ENCODE measurements at places on chromosomes 6 and 20.

DNA sequence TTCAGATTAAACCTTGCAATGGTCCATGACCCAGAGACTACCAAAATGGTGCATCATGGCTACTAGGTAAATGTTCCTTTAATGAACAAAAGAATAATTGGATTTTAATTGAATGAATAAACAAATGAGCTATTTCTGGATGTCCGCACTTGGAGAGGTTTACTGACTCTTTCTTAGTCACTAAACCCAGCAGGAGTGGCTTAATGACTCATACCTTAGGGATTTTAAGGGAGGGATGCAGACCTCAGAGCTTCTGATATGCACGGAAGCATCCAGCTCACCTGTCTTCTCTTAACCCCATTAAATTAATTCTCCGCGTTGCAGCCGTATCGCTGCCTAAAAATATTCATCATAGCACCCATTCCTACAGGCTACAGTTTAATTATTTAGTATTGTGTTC is 970.0 kb upstream of the SLC35B3 start:
- DNase-seq: no peak

GRCh38 chr6:18213439-18213838 is 50.9 kb downstream of the DEK start:
- DNase-seq: no peak

- DNase-seq: no peak
Observed at GRCh38 chr6:95135182-95135581, 442.2 kb upstream of the MANEA start.

DNA sequence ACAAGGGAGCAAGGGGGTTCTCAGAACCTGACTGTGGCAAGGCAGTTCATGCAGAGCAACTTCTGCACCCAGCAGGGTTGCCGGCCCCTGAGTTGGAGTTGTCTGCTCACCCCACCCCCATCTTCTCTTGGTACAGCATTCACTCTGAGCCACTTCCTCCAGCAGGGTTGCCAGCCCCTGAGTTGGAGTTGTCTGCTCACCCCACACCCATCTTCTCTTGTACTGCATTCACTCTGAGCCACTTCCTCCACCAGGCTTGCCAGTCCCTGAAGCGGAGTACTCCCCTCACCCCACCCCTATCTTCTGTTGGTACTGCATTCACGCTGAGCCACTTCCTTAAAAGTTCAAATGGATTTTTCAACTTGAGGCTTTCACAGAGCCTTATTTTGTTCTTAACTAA is 79.7 kb upstream of the SYNDIG1 start:
- no peak for DNase-seq

GRCh38 chr6:89371849-89372505 is 19.5 kb upstream of the UBE2J1 start:
- DNase-seq: peak; percentile 64

- DNase-seq: no peak
Observed at GRCh38 chr6:148967541-148967956, 220.7 kb downstream of the UST start.

GRCh38 chr6:160919723-160920440 is 71.7 kb upstream of the MAP3K4 start:
- DNase-seq: no peak

DNA sequence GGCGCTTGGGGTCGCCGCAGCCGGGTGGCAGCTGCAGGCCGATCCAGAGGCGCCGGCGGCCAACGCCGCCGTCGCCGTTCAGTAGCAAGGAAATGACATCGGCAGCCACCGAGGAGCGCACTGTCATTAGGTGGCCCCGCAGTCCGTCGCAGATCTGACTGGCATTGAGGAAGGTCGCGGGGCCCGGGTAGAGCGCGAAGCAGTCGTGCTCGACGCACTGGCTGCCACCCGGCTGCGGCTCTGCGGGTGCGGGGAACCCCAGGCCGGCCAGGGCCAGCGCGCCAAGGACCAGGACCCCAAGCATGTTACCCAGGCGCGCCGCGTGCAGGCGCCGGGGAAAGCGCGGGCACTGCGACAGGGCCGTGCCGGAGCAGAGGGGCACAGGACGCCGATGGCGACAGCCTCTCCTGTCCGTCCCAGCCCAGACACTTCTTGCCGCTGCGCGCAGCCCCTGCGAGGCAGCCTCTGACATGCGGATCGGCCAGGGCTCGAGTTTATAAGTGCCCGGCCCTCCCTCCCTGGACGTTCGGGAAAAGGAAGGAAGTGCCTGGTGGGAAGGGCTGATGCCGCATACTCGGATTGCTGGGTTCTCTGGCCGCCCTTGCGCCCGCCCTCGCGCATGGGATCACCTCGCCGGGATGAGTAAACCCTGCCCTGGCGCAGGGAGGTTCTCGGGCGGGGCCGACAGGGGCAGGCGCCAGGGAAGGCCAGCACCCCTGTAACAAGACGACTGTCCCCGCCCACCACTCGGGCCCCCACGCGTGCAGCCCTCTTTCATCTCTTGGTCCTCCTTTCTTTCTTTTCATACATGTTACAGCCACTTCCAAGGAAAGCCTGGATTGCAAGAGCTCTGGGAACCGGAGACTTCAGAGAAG is at the start of gene THBD:
Gene THBD, minus strand, starts transcription at position 472 of the 875 bp plus-strand sequence. Its CDS starts 168 bp downstream, at position 304.
- DNase-seq: no peak

GRCh38 chr6:15420959-15421438 is 175.1 kb downstream of the JARID2 start:
- DNase-seq: no peak

- no peak for DNase-seq
Observed at GRCh38 chr6:34556031-34556471, at the start of gene SPDEF. Gene SPDEF (minus strand): TSS chr6:34556329. CDS start chr6:34544455, 11,874 bp downstream.

GRCh38 chr6:163780994-163781393 is 366.5 kb downstream of the QKI start:
- DNase-seq: no peak

- DNase-seq: no peak
Observed at GRCh38 chr20:4776079-4776630, 54.4 kb downstream of the PRND start.

- no peak for DNase-seq
Observed at GRCh38 chr6:35620706-35621105, 68.0 kb downstream of the FKBP5 start.

DNA sequence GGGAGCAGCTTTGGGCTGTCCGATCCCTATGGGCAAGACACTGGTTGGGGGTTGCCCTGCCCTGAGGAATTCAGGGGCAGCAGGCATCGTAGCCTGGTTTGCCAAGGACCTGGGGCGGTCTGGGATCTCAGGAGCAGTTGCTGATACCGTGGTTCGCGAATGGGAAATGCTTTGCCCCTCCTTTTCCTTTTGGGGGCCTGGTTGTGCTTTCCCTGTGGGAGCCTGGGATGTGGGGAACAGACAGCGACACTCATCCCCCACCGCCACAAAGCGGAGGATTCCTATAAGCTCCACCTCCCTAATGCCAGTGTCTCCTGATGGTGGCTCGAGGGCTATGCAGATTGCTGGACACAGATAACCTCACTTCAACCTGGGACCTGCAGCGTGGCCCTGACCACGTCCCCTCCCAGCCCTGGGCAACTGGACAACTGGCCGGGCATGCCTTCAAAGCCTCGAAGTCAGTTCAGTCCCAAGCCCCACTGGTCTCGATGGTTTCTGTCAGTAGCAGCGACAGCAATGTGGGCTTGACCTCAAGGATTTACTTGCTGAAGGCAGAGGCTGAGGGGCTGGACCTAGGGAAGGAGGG is 3.3 kb downstream of the CEBPB start:
- DNase-seq: no peak

DNA sequence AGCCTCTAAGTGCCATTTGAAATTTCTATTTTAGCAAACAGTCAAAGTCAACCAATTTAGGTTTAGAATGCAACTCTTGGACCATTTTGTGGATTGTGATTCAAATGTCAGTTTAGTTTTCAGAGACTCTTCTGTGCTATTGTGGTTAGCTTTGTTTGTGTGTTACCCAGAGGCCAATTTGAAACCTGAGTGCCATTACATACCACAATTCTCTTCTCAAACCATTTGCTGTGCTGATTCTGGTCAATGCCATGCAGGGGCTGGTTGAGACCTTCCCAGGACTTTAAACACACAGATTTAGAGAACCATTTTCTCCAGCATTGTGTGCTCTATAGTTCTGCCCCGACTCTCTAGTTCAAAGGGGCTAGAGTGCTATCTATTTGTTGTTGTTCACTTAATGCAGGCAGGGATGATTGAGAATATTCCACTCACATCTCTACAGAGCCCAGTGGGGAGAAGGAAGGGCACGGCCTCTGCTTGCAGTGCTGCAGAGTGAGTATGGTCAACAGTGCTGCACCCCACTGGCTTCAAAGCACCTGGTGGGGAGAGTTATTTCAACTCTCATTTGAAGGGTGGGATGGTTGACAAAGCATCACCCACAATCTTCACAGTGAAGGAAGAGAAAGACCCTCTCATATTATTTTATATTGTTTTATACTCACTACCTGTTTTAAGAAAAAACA is 738.2 kb downstream of the COL12A1 start:
- DNase-seq: no peak

- no peak for DNase-seq
Observed at GRCh38 chr6:150280703-150281102, 88.1 kb upstream of the IYD start.

DNA sequence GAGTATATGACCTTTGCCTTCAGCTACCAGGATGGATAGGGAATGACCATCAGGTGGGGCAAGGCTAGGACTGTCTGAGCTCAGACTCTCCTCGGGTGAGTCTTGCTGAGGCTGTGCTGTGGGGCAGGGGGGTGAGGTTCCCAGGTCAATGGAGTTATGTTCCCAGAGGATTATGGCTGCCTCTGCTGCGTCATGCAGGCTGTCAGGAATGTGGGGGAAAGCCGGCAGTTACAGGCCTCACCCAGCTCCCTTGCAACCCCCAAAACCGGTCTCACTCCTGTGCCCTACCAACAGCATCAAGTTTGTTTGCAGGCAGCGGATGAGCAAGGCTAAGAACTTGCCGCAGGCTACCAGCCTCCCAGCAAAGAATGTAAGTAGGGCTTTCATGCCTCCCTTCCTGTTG is 93.5 kb downstream of the ESR1 start:
- DNase-seq: no peak

GRCh38 chr6:140090871-140091270 is 716.4 kb upstream of the CITED2 start:
- no peak for DNase-seq

GRCh38 chr20:35575958-35576357 is 34.1 kb downstream of the ERGIC3 start:
- no peak for DNase-seq

- DNase-seq: no peak
Observed at GRCh38 chr6:44332585-44332984, 9.9 kb upstream of the SPATS1 start.

DNA sequence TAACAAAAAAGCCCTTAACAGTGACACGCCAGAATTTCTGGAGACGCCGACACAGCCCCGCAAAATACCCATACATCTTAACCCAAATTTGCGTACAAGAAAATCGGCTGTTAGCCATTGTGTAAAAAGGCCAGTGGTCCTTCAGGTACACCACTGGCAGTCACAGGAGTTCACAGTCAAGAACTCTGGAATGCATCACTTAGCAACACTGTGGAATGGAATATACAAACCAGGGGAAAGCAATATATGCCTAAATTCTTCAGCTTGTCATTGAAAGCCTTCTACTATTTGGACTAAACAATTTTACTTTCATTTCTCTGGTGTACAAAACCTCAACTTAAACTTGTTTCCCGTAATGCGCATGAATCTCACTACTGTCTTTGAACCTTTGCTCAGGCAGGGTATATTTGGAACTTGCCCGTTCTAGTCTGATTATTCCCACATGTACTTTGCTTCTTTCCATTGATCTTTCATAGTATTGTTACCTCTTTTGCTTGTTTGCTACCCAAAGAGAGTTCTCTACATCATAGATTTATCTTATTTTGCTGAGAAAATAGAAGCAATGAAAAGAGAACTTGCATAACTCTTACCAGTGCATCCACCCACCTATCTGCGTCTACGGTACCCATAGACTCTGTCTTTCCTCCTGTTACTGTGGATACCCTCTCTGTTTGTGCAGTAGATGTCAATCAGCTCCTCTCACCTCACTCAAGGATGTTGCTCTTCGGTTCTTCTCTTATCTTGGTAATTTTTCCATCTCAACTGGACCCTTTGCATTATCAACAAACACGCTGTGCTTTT is at the start of gene ARMH2:
Gene ARMH2, minus strand, starts transcription at position 178 of the 801 bp plus-strand sequence. Its CDS starts 60 bp downstream, at position 118.
- no peak for DNase-seq

- no peak for DNase-seq
Observed at GRCh38 chr6:12163744-12164507, 126.2 kb upstream of the EDN1 start.

DNA sequence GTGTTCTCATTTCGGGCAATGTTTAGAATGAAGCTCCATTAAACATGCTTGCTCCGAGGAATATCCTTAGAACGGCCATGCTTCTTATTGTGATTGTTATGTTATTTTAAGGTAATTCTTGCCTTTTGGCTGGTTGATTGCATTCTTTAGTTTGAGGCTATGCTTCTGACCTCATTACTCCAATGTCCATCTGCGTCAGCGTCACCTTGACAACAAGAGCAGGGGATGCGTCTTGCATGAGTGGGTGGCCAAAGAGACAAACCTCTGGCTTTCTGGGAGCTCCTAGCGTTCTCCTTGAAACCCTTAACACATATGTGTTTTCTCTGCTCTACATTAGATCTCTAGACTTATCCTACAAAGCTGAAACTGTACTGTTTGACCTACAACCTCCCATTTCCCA is 184.3 kb downstream of the THBS2 start:
- no peak for DNase-seq

GRCh38 chr6:43856005-43856765 is 86.2 kb downstream of the VEGFA start:
- no peak for DNase-seq

DNA sequence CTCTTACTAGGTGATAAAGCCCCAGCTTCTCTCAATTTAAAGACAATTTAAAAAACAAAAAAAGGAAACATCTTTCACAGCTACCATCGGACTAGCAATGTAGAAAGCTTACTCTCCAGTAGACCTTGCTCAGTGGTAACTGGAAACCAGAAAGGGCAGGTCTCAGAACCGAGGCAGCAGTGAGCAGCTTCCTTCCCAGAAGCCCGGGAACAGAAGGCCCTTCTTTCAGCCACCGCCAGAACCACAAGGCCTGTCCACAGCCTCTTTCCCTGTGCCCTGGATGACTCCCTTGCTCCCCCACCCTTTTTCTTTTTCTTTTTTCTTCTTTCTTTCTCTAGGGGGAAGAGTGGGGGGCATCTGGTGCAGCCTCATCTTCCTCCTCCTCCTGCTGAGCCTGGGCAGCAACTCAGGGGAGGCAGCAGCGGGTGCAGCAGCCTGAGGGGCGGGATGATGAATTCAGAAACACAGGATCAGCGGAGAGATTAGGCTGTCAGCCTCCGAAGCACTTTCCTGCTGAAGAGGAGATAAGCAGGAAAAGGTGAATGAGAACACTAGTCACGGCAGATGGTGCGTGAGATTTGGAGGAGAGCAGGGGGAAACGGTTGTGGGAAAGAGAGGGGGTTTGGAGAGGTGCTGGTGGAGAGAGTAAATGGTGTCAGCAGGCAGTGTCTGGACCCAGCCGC is 158.5 kb downstream of the ID4 start:
- no peak for DNase-seq

GRCh38 chr6:151179321-151179720 is 60.4 kb upstream of the AKAP12 start:
- no peak for DNase-seq

GRCh38 chr6:116395647-116396046 is 24.9 kb downstream of the DSE start:
- DNase-seq: no peak
